SK-N-DZ (cell line): ENCODE measurements at places on chromosomes 12 and 14.
A peak's percentile ranks its signal among the peaks of the same experiment; 100 is the strongest.

DNA sequence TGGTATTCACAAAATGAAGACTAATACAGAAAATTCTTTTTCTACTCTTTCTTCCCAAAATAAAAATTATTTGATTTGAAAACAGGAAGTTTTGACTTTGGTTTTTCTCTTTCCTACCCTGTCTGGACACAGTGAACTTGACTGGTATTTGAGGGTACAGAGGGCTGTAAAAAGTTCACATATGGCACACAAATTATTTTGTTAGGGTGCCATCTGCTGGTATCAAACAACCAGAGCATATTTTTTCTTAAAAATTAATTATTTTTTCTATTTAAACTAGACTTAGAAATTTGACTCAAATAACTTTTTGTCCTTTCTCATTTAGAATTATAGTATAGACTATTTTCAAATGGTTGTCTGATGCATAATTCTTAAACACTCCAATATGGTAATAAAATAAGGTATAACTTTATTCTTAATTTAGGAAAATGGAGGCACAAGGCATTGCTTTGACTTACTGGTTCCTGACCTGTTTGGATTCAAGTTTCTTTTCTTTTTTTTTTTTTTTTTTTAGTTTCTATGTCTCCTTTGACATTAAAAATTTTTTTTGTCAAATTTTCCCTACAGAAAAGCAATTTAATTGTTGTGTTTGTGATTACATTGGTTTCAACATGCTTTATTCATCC, 390.6 kb downstream of the PRKD1 start:
- DNase-seq: no peak

DNA sequence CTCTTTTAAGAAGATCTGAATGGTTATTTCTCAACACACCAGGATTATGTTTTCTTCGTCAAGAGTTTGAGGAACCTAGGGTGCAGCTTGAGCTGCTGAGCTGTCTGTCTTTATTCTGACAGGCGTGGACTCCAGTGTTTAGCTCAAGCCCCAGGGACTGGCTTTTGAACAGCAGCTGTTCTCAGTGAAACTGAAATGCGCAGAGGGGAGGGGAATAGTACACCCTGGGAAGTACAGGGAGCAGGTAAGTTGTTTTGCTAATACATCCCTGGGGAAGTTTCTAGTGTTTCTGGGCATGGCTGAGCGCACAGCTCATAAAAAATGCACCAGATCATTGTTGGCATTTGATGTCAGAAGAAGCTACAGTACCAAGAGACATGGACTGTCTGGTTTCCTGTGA, 659.8 kb downstream of the DIO2 start:
- DNase-seq: no peak

- DNase-seq: no peak
Observed at GRCh38 chr14:100048786-100049185, 16.4 kb upstream of the EVL start.

- DNase-seq: no peak
Observed at GRCh38 chr12:95605875-95606274, 54.6 kb upstream of the USP44 start.

DNA sequence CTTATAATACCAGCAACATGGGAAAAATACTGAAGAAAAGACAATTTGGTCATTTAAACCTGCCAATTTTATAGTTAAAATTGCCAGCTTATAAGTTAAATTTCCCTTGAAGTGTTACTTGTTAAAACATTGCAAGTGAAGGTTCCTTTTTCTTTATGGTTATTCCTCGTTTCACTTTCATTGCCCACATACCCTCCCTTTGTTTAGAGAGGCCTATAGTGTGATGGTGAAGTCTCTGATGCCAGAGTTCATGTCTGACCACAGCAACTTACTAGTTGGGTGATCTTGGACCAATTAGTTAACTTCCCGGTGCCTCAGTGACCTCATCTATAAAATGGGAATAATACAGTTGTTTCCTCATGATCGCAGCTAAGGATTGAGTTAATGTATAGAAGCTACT, 173.5 kb downstream of the ANO6 start:
- DNase-seq: no peak

GRCh38 chr12:116538076-116538591, 21.0 kb upstream of the MAP1LC3B2 start:
- no peak for DNase-seq

DNA sequence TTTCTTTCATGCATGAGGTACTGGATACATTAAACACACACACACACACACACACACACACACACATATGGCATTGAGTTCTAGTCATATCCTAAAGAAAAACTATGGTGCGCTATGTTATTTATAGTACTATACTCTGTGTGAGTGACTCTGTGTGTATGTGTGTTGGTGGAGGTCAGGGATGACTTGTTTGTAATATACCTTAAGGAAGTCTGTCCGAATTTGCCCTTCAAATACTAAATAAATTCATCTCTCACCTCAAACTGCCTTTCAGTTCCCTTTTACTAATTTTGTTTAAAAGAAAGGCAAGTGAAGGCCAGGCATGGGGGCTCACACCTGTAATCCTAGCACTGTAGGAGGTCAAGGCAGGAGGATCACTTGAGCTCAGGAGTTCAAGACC, 2.1 kb upstream of the AKAP5 start:
- DNase-seq: no peak

DNA sequence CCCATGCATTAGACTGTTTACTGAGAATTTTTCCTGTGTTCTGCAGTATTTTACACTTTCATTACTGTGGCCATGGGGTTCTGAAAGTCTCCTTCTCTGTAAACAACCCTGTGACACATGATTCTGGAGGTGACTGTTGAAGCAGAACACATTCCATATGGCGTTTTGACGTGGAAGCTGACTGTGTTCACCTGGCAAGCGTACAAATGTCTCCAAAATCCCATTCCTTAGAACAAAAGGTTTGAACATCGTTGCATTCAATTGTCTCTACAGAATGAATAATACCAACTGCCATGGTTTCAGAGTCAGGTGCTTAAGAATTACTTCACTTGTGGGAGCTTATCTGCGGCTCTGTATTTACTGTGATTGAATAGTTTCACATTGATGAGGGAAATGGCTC, 485.6 kb upstream of the TMEM132C start:
- DNase-seq: no peak

DNA sequence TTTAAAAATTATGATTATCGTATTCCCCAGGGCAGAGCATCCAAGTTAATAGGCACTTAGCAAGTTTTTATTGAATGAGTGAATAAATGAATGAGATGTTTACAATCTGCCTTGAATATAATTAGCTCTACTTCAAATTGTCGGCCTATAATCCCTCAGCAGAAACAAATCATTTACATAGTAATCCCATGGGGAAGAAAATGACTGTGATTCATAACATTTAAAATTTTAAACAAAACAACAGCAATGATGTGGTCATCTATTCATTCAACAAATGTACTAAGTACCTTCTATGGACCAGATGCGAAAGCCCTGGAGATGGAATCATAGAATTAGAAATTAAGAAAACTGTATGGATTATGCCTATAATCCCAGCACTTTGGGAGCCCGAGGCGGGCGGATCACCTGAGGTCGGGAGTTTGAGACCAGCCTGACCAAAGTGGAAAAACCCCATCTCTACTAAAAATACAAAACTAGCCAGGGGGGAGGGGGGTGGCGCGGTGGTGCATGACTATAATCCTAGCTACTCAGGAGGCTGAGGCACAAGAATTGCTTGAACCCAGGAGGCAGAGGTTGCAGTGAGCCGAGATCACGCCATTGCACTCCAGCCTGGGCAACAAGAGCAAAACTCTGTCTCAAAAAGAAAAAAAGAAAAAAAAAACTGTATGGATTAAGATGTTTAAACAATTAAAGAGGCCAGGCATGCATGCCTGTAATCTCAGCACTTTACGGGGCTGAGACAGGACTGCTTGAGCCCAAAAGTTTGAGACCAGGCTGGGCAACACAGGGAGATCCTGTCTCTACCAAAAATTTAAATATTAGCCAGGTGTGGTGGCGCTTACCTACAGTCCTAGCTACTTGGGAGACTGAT, 17.7 kb upstream of the MDM2 start:
- no peak for DNase-seq

- no peak for DNase-seq
Observed at GRCh38 chr12:12807970-12808702, 5.0 kb upstream of the DDX47 start.

- no peak for DNase-seq
Observed at GRCh38 chr14:95547626-95548327, 12.9 kb downstream of the GLRX5 start.

DNA sequence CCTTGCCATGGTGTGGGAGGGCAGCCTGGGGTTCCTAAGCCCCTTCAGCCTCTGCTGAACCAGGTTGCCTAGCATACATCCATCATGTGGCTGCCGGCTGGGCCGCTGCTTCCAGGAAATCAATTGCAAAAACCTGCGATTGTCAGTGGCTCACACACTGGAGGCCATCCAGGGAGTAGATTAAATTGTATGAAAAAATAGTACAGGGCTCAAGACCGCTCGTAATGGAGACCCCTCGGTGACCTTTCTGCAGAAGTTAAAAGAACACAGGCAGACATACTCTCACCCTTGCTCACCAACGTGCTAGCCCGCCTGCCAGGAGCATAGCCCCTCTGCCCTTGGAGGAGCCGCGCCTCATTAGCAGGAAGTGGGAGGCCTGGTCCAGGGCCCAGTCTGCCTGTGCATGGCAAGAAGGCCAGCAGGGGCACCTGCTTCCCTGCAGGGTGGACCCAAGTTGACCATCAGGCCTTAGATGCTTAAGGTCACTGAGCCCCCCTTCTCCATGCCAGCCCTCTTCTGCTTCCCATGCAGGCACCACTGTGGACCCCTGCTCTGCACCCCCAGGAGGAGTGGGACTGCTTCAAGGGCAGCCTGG, 31.4 kb upstream of the CIPC start:
- DNase-seq: peak; percentile 35

GRCh38 chr14:34334329-34334728, 127.7 kb downstream of the SPTSSA start:
- DNase-seq: no peak

- DNase-seq: no peak
Observed at GRCh38 chr12:124711344-124711743, 143.9 kb upstream of the NCOR2 start.

- no peak for DNase-seq
Observed at GRCh38 chr12:26704214-26704613, 128.8 kb downstream of the ITPR2 start.

DNA sequence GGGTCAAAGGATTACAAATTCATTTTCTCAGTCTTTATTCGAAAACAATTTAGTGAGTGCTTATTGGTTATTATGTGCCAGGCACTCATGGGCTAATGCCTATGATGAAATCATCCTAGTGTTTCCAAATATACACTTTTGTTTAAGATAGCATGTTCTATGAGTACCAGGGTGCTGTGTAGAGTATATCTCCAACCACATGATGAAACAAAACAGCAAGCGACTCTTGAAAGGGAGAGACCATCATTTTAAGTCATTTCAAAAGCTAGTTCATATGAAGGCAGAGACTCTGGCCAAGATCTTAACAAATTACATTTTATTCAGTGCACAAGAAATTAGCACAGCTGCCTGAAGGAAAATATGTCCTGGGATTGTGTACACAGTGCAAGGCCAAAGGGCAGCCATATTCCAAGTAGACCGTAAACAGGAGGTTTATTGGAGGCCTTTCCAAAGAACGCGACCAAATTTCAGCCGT, 204.2 kb downstream of the EFCAB11 start:
- no peak for DNase-seq

DNA sequence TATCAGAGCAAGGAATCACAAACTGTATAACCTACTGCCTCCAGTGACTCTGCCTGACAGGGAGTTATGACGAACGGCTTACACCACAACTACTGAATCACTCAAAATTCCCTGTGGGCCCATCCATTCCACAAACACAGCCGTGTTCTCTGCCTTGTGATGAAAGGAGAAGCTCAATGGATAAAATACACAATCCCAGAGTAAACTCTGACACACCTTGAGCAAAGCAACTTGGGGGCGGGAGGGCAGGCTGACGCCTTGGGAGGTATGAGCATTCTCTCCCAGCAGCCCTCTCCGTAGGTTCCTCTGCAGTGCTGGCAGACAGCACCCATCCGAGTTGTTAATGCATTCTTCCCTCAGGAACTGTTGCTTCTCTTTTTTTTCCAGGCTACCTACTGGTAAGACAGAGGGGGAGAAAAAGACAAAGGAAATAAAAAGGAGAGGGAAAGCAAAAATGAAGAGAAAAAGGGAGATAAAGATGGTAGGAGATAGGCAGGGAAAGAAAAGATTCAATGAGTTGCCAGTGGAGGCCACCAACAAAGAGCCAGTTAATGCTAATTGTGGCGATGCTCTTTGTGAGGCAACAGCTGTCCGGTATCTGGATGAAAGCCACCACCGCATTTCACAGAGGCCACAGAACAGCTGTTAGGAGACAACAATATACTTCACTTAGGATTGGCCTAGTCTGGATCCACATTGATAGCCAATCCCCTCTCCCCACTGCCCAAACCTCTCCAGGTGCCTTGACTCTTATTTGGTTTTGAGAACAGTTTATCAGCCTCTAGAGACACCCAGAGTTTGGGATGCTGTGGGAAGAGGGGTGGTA, 4.7 kb upstream of the DIO2 start:
- peak; percentile 32 for DNase-seq

- no peak for DNase-seq
Observed at GRCh38 chr14:54776361-54777001, 126.1 kb downstream of the GCH1 start.

DNA sequence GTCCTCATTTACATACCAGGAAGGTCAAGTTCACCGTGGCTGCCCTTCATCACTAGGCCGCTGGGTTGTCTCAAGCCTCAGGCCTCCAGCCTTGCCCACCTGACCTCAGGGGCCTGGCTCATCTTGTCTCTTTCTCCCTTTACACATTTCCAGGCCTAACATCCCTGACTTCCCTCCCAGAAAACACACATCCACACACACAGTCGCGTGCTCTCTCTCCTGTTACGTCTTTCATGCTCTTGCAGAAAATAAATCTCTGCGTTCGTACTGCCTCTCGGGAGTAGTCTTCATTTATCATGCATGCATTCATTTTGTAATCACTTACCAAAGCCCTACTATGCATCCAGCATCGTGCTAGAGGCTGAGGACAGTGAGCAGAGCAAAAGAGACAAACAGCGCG, 220.0 kb upstream of the PWP1 start:
- no peak for DNase-seq

DNA sequence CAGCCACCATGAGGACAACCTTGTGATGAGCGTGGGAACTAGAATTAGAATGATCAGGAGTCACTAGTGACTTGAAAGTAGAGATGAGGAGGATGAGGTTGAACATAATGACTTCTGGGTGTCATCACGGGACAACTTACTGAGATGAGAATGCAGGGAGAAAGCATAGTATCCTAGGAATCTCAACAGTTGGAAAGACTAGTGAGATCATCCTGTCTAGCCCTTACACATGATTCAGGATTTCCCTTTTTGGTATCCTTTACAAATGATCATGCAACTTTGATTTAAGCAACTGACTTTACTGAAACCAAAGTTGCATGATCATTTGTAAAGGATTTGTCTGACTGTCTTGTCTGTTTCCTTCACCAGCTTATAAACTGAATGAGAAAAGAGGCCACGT, 51.8 kb upstream of the HIF1A start:
- DNase-seq: no peak

- no peak for DNase-seq
Observed at GRCh38 chr12:100401660-100402059, 44.8 kb downstream of the SLC17A8 start.

DNA sequence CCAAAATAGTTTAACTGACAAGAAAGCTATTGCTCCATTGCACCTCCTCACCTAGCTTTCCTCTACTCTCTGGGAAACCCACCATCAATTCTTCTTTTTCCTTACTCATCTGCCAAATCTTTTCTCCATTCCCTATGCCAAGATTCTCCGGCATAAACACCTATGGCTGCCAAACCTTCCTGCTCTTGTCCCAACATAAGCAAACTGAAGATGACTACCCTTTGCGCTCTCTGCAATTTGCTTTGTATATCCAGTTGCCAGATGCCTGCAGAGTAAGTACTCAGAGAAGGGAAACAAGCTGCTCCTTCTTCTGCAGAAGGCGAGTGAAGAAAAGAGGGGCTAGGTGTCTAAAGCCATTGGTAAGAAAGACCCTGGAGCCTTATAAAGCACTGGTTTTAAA, 11.5 kb downstream of the PTGER2 start:
- no peak for DNase-seq
